Tongue (tissue), 3 donors: ENCODE measurements at places on chromosomes 12 and 14. TPM values are rescaled to one million over a fixed set of nuclear protein-coding genes. Genes with fewer than 3 reads are reported as not detected.
A peak's percentile ranks its signal among the peaks of the same experiment; 100 is the strongest.

GRCh38 chr14:96039633-96040311, 610 bp downstream of the C14orf132 start:
- DNase-seq, result peak; percentile 62

The ADAM21 gene
- not detected for total RNA-seq

DNA sequence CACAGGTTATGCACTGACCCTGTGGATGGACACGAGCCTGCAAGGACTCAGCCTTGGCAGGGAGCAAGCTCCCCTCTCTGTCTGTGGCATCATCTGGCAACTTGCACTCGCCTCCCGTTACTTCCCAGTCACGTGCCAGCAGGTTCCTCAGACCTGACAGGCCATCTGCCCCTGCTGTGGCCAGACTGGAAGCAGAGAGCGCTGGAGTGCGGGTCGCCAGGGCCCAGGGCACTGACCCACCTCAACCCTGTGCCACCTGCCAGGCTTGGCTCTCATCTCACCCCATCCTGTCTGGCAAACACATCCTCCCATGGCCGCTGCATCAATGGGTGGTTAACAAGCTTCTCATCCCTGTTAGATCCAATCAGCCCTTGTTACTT, 28.4 kb downstream of the SLC6A12 start:
- DNase-seq, result no peak

DNA sequence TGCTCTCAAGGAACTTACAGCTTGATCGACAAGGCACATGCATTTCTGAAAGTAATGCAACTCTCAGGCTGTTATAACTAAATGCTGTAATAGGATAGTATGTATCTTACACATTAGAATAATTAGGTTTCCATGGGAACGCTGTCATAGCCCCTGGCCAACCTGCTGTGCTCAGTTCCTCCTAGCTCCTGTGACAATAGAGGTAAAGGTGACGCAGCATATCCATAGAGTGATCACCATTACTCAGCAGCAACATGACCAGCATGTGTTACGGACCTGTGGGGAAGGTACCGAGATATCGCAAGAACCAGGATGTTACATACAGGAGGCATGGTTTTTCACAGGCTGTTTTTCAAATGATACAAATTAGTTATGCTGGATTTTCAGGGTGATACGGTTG, 150.7 kb downstream of the CAND1 start:
- DNase-seq, result no peak

DNA sequence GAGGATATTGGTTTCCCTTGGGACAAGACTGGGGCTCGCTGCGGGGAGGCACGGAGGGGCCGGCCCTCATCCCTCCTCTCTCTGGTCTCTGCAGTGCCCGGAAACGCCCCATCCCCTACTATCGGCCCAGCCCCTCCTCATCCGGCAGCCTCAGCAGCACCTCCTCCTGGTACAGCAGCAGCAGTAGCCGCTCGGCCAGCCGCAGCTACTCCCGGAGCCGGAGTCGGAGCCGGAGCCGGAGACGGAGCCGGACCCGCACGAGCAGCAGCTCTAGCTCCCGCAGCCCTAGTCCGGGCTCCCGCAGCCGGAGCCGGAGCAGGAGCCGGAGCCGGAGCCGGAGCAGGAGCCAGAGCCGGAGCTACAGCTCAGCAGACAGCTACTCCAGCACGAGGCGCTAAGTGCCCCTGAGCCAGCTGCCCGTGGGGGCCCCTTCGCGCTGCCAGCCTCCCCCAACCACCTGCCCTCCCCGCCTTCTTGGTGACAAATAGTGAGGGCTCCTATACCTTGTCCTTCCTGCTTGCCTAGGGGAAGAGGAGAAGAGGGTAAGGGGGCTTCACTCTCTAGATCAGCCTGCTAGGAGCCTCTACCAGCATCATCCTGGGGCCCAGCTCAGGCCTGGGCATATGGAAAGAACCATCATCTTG, 22.2 kb upstream of the HSPB8 start:
- peak; percentile 52 for DNase-seq

DNA sequence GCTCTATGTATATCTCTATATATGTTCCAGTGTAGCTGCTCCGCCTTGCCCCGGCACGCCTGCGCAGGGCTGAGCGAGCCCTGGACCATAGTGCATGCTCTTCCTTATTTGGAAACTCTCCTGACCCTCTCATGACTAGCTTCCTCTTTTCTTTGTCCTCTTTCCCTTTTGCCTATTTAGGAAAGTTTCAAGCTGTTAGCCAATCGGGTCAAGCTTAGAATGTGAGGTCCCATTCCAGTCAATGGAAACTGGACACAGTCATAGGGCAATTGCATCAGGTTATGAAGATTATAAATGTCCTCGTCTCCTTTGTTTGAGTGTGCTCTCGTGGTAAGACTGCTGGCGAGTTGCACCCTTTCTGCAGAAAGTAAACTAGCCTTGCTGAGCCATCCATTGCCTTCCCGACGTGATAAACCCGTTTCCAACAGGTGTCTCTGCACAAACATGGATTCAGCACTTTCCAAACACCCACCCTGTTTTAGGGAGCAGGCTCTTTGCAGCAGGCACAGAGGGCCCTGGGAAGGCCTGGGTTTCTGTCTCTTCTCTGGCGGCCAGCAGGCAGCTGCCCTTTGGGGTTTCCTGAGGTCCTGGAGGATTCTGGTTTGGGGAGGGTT, 30.9 kb downstream of the CCDC92 start:
- no peak for DNase-seq

- no peak for DNase-seq
Observed at GRCh38 chr12:6440391-6440790, 4.4 kb upstream of the CD27 start.

DNA sequence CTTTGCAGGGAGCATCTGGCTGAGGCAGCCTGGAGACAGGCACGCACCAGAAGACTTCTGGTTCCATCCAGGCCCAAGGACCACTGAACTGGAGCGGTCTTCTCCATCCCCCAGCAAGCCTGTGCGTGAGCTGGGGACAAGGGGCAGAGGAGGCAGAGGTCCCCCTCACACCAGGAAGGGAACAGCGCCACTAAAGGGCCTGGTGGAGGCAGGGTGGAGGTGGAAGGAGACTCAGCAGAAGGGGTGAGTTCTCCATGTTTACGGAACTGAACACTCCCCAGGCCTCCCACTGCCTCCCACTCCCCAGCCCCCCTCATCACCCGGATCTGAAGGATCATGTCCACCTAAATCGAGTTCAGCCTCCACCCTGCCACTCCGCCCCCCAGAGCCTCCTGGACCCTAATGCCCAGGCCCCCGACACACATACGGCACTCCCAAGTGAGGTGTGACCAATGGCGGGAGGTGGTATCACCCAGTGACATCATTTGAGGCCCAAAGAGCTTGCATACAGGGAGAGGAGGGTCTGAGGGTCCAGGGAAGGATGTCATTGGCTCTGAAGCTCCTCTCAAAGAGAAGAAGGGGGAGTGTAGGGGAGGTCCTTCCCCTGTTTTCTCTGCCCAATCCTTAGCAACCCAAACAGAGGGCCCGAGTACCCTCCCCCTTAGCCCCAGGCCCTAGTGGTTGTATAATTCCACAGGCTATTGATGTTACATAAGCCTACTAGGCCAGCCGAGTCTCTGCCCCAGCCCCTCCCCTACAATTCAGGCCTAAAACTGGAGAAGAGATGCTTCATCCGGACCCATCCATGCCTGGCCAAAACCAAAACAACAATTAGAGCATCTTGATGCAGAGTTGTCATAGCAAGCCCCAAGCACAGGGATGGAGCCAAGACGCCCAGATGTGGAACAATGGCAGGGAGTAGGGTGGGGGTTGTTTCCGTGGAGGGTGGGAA, 1.0 kb downstream of the FAIM2 start:
- peak; percentile 57 for DNase-seq

DNA sequence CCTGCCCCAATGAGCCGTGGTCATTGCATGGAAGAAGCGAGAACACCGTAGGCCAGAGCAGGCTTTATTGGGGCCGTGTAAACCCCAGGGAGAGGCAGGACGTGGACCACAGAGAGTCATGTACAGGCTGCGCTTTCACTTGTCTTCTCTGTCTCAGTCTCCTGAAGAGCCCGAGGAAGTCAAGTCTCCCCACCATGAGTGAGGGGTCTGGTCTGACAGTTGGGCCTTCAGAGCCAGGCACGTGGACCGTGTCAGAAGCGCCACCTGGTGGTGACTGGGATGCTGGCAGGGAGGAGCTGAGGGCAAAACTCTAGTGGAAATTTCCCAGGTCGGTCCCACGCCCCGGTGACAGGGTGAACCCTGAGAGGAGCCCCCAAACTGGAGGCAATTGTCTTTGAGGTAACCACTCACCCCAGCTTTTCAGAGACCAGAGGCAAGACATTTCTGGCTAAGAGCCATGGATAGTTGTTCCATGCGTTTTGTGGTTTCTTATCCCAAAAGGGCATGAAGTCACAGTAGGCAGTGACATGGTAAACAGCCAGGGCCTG, 17.4 kb downstream of the RPS6KL1 start:
- peak; percentile 77 for DNase-seq

GRCh38 chr14:75522224-75522982, at the start of gene BATF:
Gene BATF, plus strand, starts transcription at chr14:75522469. Its CDS starts 214 bp downstream, at chr14:75522683.
- DNase-seq, result no peak

GRCh38 chr12:18224745-18225144, 36.6 kb upstream of the PIK3C2G start:
- DNase-seq, result peak; percentile 41

- DNase-seq, result no peak
Observed at GRCh38 chr14:51398898-51399297, 158.9 kb downstream of the TMX1 start.

DNA sequence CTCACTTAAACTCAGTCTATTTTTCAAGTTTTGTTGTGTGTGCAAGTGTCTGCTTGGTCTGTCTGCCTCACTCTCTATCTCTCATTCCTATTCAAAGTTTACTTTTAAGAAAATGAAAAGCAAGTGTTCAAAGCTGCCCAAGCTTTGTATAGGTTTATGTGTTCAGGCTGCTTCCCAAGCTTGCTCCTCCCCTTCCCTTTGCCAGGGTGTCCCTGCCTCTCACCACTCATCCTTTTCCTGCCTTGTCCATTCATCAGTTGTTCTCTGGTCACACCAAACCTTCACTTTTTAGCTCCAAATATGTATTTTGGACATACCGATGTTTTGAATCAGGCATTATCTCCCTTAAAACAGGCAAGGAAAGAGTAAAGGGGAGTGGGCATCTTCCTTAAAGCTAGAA, 41.3 kb downstream of the STK38L start:
- DNase-seq, result no peak

The ANKRD33 gene
- total RNA-seq, result not detected

DNA sequence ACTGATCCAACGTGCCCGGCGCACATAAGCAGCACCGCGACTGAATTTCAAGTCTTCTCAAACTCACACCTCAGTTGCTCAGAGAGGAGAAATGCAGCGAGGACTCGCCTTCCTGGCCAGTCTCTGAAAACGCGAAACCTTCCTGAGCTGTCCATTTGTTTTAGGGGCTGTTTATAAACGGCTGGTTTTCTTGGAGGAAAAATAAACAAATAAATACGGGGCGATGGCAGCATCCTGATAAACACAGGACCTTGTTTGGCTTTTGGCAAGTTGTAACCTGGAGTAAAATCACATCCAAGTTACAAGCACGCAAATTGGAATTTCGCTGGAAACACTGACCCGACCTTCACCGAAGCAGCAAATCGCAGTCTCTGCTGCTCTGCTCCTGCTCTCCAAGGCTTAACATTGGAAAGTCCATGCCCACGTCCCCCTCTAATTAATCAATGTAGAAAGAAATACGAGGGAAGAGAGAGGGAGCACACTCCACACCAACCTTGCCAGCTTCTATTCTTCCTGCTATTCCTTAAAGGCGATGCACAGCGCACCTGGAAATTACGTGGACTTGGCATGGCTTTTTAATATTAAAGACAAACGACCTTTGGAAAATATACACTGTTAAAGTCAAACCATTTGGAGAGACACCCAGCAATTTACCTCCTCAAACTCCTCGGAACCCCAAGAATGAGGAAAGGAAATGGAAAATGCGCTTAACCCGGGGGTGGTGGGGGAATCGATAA, 248.8 kb downstream of the APAF1 start:
- DNase-seq, result peak; percentile 8
